Activated T-cell treated with anti-CD3 and anti-CD28 coated beads, Interleukin-2, amount 50 U/mL, for 72 hours (primary cell): ENCODE measurements at places on chromosomes 5 and 9.

GRCh38 chr5:74030371-74030770 is 404.4 kb downstream of the ARHGEF28 start:
- H3K27ac ChIP-seq, result no peak overlapping the region
- H3K4me1 ChIP-seq, result no peaks in the 10 kb centered on the region
- no peak for DNase-seq

- no peak overlapping the region for H3K4me3 ChIP-seq
- no peaks in the 10 kb centered on the region for H3K36me3 ChIP-seq
- no peak overlapping the region for H3K27ac ChIP-seq
- H3K4me1 ChIP-seq, result no peaks in the 10 kb centered on the region
- peaks cover 31% of the 10 kb centered on the region for H3K27me3 ChIP-seq
These were observed 319.1 kb downstream of the ZSWIM6 start for GRCh38 chr5:61651195-61651594.

DNA sequence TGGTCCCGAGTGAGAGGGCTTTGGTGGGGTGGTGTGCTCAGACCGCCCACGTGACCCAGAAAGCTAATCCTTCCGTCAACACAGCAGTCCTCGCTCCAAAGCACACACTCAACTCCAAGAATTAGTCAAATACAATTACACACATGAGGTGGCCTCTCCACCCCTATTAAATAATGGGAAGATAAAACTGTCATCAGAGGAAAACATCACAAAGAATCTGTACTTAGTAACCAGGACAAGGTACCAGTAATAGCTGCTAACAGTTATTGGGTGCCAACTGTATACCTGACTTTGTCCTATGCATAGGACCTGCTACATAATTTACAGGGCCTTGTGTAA is 222.8 kb downstream of the HSPA4 start:
- no peak overlapping the region for H3K27ac ChIP-seq
- H3K4me3 ChIP-seq, result no peak overlapping the region
- DNase-seq, result no peak
- H3K27me3 ChIP-seq, result no peaks in the 10 kb centered on the region

GRCh38 chr5:142888469-142889085 is 118.4 kb downstream of the ARHGAP26 start:
- H3K27me3 ChIP-seq, result no peaks in the 10 kb centered on the region
- H3K27ac ChIP-seq, result no peak overlapping the region
- H3K4me3 ChIP-seq, result no peak overlapping the region
- H3K4me1 ChIP-seq, result no peaks in the 10 kb centered on the region
- H3K36me3 ChIP-seq, result no peaks in the 10 kb centered on the region

DNA sequence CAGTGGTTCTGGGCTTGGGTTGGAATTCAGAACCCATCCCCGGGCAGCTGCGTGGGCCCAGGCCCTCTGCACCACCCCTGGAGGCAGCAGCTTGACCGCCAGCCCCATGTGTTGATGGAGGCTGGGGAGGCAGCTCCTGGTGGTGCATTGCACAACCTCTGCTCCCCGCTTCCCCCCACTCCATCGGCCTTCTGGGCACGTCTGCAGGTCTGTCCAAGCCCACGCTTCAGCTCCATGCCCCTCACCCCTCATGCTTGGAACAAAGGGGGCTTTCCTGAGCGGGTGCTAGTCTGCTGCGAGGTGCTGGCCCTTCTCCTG is 1.4 kb downstream of the NCS1 start:
- H3K27ac ChIP-seq, result no peak overlapping the region
- peaks cover 13% of the 10 kb centered on the region for H3K4me1 ChIP-seq
- no peaks in the 10 kb centered on the region for H3K36me3 ChIP-seq

GRCh38 chr9:98851730-98852459 is 44.4 kb downstream of the GALNT12 start:
- H3K4me1 ChIP-seq, result peaks cover 10% of the 10 kb centered on the region
- no peak overlapping the region for H3K4me3 ChIP-seq
- peak overlapping the region; percentile 82 for H3K27ac ChIP-seq
- H3K36me3 ChIP-seq, result no peaks in the 10 kb centered on the region
- peak; percentile 62 for DNase-seq

DNA sequence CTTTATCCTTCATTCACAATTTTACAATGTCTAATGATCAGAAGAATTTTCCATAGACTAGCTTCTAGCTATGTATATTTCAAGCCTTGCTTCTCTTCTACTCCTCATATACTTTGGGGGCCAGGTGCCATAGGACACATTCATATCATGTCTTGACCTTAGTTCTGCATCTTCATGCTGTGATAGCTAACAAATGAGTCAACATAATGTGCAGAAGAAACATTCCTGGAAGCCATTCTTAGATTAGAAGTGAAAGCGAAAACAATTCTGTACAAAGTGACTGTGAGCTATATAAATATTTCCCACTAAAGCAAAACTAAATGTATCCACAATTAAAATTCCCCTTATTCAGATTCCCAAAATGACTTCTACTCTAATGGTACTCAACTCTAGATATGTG is 320.2 kb upstream of the NREP start:
- no peak overlapping the region for H3K27ac ChIP-seq
- H3K4me3 ChIP-seq, result no peak overlapping the region
- H3K4me1 ChIP-seq, result no peaks in the 10 kb centered on the region
- DNase-seq, result no peak
- H3K27me3 ChIP-seq, result no peaks in the 10 kb centered on the region

- no peaks in the 10 kb centered on the region for H3K27me3 ChIP-seq
- H3K4me1 ChIP-seq, result peaks cover 14% of the 10 kb centered on the region
- DNase-seq, result peak; percentile 29
- H3K4me3 ChIP-seq, result peak within 1 kb of the TSS; percentile 58
- no peak within 1 kb of the TSS for H3K27ac ChIP-seq
- no peaks in the 10 kb centered on the region for H3K36me3 ChIP-seq
These were observed at the start of gene LRRC14B for GRCh38 chr5:191036-191948. LRRC14B (plus strand) TSS chr5:191495; CDS start chr5:191539, 44 bp downstream.

DNA sequence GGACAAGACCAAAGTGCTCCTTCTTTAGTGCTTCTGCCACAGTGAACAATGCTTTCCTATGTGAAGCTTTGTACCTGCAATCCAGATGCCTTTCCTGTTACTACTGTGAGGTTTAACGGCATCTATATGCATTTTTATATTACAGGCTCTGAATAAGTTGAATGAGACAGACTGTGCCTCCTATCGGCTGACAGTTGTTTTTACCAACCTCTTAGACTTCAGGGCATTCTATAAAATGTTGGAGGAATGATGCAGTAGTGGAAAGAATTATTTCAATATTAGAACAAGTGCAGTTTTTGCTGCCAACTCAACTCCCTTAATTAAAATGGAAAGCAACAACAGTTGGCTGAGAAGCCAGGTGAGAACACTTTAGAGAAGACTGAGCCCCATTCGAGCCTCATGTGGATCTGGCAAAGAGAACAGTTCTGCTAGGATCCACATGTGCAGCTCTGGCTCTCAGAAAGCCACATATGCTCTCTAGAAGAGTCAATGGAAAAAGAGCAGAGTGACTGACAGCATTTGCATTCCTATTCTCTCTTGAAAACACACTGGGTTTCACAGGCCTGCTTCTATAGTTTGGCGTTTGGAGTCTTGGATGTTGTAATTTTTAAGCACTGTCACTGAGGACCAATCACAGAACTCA is 147.5 kb downstream of the LURAP1L start:
- no peaks in the 10 kb centered on the region for H3K4me1 ChIP-seq
- no peaks in the 10 kb centered on the region for H3K36me3 ChIP-seq
- H3K27me3 ChIP-seq, result no peaks in the 10 kb centered on the region

DNA sequence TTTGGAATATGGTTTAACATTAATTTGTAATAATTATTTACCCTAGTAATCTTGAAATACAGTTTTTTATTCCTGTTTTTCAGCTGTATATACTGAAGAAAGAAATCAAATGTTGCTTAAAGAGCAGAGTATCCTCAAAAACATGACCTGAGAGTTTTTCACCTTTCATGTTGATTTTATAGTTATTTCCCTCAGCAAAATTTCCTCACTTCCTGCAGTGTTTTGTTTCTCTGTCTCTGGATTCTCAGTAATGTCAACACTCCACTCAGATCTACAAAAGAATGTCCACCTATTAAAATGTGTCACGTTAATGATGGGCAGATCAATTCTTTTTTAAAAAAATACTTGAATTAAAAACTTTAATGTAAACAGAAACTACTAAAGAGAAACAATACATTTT is 398.3 kb downstream of the ANXA1 start:
- H3K4me1 ChIP-seq, result no peaks in the 10 kb centered on the region
- DNase-seq, result no peak

- DNase-seq, result no peak
- H3K4me3 ChIP-seq, result no peak within 1 kb of the TSS
- no peaks in the 10 kb centered on the region for H3K36me3 ChIP-seq
- H3K27ac ChIP-seq, result no peak within 1 kb of the TSS
These were observed at the start of gene PCDHB4 for GRCh38 chr5:141121563-141121962. PCDHB4 (plus strand) TSS chr5:141121818; CDS start chr5:141121999, 181 bp downstream.

- H3K4me1 ChIP-seq, result peaks cover 18% of the 10 kb centered on the region
- DNase-seq, result no peak
- H3K4me3 ChIP-seq, result no peak overlapping the region
- H3K27ac ChIP-seq, result no peak overlapping the region
- peaks cover 2% of the 10 kb centered on the region for H3K36me3 ChIP-seq
- H3K27me3 ChIP-seq, result peaks cover 17% of the 10 kb centered on the region
These were observed 14.4 kb upstream of the SYNPO start for GRCh38 chr5:150625831-150626746.

DNA sequence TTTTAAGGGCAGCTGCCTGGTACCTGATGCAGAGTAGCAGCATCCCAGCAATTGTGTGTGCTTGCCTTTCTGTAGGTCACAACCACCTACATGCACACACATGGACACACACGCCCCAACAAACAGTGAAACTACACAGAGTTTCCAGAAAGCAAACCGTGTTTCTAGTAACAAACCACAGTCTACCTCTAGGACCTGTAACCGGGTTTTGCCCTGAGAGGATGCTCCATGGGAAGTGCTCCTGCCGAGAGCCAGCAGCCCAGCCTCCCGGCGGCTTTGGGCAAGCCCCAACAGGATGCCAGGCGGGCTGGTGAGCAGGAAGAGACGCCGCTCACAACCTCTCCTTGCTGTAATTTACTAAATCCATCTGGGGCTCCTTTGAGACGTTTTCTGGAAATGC is 4.1 kb upstream of the TCF7 start:
- H3K27me3 ChIP-seq, result no peaks in the 10 kb centered on the region
- DNase-seq, result no peak
- peak overlapping the region; percentile 82 for H3K4me3 ChIP-seq
- H3K27ac ChIP-seq, result peak overlapping the region; percentile 43
- peaks cover 82% of the 10 kb centered on the region for H3K4me1 ChIP-seq

DNA sequence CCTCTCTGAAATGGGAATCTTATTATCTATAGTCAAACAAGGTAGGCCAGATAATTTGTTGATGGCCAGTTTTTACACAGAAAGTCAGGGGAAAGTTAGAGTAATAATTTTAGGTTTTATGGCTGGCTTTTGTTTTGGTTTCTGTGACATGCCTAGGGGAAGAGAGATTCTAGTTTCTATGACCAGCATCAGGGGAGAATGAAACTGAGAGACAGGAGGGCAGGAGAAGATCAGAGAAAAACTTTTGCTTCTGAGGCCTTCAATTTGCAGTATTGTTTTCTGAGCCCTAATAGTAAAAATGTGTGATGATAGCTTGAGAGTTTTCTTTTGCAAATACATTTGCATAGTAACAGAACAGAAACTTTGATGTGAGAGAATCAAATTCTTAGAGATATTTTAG is 564.3 kb downstream of the ZNF608 start:
- no peaks in the 10 kb centered on the region for H3K4me1 ChIP-seq
- no peak overlapping the region for H3K4me3 ChIP-seq
- no peak overlapping the region for H3K27ac ChIP-seq
- DNase-seq, result no peak

DNA sequence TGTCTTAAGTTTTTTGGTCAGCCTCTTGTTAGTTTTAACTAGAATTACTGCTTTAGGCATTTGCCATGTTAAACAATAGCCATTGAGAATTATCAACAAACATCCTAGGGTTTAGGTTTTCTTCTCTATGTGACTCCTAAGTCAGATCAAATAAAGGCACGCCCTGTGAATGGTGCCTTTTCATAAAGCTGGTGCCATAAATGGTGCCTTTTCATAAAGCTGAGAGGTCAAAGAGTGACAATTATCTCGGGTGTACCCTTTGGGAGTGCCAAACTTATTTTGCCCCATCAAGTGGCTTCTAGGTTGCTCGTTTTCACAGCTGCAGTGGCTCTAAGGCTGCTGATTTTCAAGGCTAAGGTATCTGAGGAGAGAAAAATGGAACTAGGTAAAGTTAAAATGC is 391.6 kb downstream of the DMRTA1 start:
- no peaks in the 10 kb centered on the region for H3K27me3 ChIP-seq
- H3K4me3 ChIP-seq, result no peak overlapping the region
- no peak for DNase-seq
- H3K4me1 ChIP-seq, result no peaks in the 10 kb centered on the region

- H3K27ac ChIP-seq, result peak overlapping the region; percentile 35
- DNase-seq, result no peak
- H3K4me1 ChIP-seq, result peaks cover 12% of the 10 kb centered on the region
- H3K4me3 ChIP-seq, result no peak overlapping the region
These were observed 51.2 kb downstream of the STRBP start for GRCh38 chr9:123217128-123217654.

DNA sequence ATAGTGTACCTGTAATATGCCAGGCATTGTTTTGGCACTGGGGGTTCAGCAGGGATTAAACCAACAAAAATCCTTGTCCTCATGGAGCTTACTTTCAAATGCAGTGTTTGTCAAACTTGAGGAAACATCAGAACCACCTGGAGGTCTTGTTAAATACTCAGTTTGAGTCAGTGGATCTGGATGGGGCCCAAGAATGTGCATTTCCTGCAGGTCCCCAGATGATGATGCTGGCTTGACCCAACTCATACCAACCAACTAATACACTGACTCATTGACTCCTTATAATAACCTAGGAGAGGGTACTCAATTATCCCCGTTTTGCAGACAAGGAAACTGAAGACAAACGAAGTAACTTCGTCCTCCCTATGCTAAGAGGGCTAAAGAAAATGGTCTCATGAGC is 11.3 kb downstream of the WWC1 start:
- no peak for DNase-seq
- H3K4me3 ChIP-seq, result no peak overlapping the region
- H3K27ac ChIP-seq, result no peak overlapping the region
- H3K27me3 ChIP-seq, result no peaks in the 10 kb centered on the region
- H3K4me1 ChIP-seq, result no peaks in the 10 kb centered on the region

DNA sequence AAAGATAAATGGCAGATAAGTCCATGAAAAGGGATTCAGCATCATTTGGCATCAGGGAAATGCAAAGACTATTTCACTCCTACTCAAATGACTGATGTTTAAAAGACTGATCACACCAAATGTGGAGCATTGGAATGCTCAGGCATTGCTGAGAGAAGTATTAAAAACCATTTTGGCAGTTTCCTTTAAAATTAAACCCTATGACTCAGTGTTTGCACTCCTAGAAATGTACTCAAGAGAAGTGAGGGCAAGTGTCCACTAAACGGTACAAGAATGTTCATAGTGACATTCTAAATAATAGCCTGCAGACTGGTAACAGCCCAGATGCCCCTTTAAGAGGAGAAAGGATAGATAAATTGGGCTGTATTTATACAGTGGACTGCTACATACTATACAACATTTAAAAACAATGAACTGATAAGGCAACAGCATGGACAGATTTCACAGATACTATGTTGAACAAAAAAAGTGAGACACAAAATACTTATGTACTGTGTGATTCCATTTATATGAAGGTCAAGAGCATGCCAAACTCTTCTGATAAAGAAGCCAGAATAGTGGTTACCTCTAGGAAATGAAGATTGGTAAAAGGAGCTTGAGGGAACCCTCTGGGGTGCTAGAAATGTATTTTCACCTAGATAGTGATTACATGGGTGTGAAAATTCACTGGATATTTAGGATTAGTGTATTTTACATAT is 24.6 kb downstream of the APC start:
- H3K27me3 ChIP-seq, result no peaks in the 10 kb centered on the region
- no peak overlapping the region for H3K27ac ChIP-seq
- no peak for DNase-seq
- no peaks in the 10 kb centered on the region for H3K4me1 ChIP-seq
- H3K4me3 ChIP-seq, result no peak overlapping the region
- no peaks in the 10 kb centered on the region for H3K36me3 ChIP-seq
